Stimulated activated CD4-positive, alpha-beta T cell treated with anti-CD3 and anti-CD28 coated beads, Interleukin-12 subunit alpha, Interleukin-12 subunit beta, amount 100 ng/mL, for 4 hours (primary cell): ENCODE measurements at places on chromosomes 3 and 15.
A peak's percentile ranks its signal among the peaks of the same experiment; 100 is the strongest.

DNA sequence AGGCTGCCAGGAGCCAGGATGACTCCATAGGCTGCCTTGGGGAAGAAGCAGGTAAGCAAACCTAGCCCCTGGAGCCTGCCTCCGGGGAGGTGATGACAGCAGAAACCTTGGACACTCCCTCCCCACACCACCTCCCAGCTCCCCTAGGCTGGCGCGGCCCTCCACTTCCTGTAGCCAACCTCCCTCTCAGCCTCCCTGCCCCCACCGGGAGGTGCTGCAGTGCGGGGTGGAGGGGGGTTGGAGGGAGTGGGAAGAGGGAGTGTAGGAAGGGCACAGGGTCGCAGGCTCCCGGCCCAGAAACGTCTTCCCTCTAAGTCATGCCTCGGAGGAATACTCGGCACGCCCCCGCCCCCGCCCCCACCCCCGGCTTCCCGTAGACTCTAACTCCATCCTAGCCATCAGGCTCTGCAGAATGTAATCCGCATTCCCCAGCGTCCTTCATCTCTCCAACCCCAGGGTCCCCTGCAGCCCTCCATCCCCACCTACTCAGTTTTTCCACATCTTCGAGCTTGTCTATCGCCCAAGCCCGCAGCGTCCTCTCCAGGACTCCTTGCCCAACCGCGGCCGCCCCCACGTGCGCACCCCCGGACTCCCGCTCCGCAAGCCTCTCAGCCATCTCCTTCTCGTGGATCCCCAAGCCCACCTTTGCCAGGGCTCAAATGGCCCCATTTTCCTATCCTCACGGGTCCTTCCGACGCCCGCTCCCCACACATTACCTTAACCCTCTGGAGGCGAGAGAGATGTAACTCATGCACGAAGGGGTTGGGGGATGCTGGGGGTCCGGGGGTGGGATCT is 528 bp downstream of the LPCAT4 start:
- DNase-seq, result peak; percentile 37

GRCh38 chr3:44179246-44179645 is 62.4 kb upstream of the TOPAZ1 start:
- DNase-seq, result no peak

DNA sequence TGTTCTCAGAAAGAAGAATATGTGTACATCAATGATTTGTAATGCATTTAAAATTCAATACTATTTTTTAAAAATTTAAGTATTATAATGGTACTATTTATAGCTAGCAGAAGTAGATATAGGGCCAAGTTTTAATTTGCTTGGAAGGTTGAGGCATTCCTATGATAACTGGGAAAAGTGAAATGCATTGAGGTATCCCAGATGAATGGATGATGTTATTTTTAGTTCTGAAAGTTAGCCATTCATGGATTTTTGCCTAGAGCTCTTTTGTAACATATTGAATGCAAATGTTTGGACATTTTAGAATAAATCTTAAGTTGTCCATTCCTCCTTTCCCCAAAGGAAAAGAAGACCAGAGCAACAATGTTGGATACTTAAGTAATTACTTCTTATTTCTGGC is 47.6 kb downstream of the GAP43 start:
- DNase-seq, result no peak

GRCh38 chr3:27976933-27977332 is 254.8 kb upstream of the EOMES start:
- DNase-seq, result no peak

- no peak for DNase-seq
These were observed 63.9 kb downstream of the CRTC3 start for GRCh38 chr15:90593499-90594158.

DNA sequence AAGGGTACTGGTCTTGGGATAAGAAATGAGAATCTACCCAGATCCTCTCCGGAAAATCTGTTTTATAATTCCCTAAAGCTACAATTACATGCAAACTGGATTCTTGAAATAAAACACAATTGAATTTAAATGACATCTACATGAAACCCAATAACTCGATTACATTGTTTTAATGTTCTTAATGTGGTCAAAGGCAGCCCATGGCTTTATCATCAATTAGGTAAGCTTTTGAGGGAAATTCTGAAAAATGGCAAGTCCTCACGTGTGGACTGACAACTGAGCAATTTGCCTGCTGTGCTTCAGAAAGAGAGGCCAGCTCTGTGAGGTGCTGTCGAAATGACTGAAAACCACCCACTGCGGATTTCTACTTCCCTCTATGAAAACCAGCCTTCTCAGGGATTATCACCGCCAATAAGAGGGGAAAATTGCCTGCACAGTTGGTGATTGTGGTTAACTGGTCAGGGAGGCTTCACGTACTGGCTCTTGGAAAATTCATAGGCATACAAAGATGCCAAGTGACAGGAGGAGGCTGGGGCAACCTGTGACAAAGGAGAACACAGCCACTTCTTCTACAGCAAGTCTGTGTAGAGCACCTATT is 200.8 kb upstream of the SLCO3A1 start:
- no peak for DNase-seq

DNA sequence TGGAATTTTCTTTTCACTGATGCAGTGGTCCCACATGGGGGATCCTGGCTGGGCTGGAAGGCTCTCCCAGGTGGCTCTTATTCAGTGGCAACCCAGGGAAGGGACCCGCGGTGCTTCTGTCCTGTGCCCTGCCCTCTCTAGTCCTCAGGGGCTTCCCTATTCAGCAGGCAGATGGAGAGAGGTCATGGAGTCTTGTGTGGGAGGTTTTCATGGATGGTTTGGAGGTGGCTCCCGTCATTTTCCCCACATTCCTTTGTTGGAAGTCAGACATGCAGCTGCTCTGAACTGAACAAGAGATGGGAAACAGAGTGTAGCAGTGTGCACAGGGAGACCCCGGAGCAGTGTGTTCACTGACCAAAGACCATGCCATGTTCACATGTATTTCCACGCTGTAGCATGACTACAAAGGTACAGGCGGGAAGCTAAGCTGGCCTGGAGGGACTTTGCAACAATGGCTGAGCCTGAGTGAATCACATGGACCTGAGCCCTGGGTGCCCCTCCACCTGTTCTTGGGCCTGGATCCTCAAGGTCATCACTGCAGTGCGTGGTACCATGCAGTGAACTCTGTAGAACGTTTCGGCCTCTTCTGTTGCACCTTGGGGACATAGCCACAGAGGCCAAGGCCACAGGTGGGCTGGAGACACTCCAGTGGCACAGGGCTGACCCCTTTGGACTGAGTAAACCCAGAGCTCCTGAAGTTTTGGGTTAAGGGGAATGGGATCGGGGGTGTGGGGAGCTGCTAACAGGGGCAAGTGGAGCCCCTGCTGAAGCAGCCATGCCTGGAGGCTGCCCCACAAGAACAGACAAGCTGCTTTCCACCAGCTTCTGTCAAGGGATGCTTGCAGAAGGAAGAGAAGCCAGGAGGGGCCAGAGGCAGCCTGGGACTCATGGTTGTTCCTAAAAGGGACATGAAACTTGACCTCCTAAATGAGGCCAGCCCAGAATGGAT is 123.0 kb downstream of the ASB7 start:
- no peak for DNase-seq

- DNase-seq, result no peak
These were observed 112.9 kb downstream of the SEC22A start for GRCh38 chr3:123314359-123315270.

DNA sequence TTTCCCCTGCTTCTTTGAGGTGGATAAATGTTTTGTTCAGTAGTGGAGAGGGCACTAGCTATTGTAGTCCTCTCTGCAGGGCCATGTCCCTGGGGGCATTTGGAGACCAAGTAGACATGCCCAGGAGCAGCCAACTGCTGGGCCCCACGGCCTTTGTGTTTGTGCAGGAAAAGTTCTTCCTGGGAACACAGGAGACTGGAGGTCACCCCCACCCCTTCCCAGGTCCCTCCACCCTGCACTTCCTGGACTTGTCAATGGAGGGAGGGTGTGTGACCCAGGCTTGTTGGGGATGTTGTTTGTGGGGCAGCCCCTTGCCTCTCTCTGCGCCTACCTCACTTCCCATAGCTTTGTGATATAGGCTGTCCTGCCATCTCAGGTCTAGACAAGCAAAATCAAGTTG is 317.0 kb upstream of the LRRFIP2 start:
- no peak for DNase-seq

- no peak for DNase-seq
These were observed 43.1 kb upstream of the LIMD1 start for GRCh38 chr3:45551214-45552010.

DNA sequence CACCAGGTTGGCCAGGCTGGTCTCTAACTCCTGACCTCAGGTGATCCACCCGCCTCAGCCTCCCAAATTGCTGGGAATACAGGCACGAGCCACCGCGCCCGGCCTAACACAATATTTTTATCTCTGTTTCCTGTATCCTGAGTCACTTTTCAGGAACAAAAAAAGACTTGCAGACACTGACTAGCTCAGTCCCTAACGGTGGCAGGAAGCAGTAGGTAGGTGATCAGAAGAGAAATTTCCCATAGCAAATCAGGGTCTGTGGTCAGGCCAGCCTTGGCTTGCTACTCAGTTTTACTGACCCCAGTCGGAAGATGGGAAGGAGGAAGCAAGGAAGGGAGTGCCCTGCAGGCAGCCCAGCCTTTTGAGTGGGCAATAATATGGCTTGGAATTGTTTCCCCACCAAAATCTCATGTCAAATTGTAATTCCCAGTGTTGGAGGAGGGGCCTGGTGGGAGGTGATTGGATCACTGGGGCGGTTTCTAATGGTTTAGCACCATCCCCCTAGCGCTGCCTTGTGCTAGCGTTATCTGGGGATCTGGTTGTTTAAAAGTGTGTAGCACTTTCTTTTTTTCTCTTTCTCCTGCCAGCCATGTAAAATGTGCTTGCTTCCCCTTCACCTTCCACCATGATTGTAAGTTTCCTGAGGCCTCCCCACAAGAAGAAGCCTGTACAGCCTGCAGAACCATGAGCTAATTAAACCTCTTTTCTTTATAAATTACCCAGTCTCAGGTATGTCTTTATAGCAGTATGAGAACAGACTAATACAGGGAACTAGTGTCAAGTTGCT is 19.5 kb upstream of the CDCP1 start:
- DNase-seq, result no peak

DNA sequence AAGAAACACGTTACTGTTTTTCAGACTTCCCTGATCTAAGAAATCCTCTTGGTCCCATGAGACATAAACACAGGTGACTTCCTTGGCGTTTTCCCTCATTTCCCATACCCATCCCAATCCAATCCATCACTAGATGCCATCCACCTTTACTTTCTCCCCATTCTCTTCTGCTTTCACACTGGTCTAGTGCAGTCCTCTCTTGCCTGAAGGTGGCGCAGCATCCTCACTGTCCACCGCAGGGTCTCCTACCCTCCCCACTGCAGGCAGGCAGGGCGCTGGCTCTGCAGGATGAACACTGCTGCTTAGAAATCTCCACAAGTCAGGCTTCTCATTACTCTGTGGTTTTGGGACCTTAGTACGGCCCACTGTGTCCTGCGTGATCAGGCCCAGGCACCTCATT is 58.2 kb downstream of the RAB7A start:
- DNase-seq, result peak; percentile 48

GRCh38 chr15:91787198-91787597 is 66.3 kb upstream of the SLCO3A1 start:
- no peak for DNase-seq

GRCh38 chr3:169813757-169814517 is 1.2 kb upstream of the LRRC34 start:
- peak; percentile 59 for DNase-seq

- no peak for DNase-seq
These were observed 36.7 kb upstream of the MBNL1 start for GRCh38 chr3:152232001-152232400.

DNA sequence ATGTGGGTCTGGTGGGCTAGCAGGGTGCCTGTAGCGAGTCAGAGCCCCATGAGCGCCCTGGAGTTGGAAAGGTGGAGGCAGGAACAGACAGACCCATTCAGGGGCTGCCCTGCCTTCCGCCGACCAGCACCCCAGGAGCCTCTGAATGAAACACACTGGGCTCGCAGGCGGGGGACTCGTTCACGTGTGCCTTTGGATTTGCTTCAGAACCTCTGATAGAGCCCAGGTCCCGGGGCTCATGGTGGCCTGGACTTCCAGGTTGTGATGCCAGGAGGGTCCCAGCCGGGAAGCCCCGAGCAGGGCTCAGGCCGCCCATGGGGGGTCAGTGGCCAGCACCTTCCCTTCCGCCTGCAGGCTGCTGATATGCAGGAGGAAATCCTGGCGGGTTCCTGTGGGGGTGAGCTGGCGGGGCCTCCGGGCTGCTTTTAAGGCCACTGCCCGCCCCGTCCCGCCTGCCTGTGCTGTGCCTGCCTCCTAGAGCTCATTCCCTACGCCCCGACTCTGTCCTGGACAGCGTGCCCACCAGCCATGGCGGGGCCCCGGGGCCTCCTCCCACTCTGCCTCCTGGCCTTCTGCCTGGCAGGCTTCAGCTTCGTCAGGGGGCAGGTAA is at the start of gene STAB1:
Gene STAB1, plus strand, starts transcription at position 453 of the 610 bp plus-strand sequence. Its CDS starts 76 bp downstream, at position 529.
- DNase-seq, result no peak

GRCh38 chr15:42065468-42065867 is 28.9 kb downstream of the PLA2G4D start:
- no peak for DNase-seq

DNA sequence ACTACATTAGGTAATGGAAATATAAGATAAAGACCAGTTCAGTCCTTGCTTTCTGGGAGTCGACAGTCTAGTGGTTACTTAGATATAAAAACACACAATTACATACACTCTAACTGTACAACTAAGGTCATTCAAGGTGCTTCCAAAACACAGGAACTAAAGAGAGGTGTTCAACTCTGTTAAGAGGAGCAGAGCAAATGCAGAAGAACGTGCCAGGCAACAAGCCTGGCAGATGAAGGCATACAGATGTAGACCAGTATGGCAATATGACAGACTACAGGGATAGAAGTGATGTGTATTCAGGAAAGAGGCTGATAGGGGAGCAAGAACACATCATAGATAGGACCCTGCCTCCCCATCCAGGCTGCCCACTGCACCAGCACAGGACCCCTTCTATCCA is 78.3 kb downstream of the CBLB start:
- DNase-seq, result no peak

DNA sequence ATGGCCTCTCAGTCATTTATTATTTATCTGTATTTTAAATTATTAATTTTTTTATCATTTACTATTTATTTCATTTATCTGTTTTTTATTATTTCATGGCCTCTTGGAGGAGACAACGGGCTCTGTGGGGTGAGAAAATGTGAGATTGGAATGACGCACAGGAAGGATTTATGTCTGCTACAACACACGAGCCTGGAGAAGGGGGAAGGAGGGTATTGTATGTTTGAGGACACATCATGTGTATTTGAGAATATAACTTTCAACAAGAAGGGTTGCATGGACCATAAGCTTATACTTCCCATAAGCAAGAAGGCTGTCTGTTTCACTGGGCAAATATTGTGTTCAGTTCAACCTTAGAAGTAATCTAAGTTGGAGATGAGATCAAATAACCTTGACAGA is 31.7 kb downstream of the LSM3 start:
- DNase-seq, result no peak

GRCh38 chr15:45921376-45921775 is 286.5 kb downstream of the SQOR start:
- no peak for DNase-seq

- DNase-seq, result no peak
These were observed 3.5 kb downstream of the CD80 start for GRCh38 chr3:119555929-119556328.
